ENCODE measurements at places on chromosomes 3 and 15.

DNA sequence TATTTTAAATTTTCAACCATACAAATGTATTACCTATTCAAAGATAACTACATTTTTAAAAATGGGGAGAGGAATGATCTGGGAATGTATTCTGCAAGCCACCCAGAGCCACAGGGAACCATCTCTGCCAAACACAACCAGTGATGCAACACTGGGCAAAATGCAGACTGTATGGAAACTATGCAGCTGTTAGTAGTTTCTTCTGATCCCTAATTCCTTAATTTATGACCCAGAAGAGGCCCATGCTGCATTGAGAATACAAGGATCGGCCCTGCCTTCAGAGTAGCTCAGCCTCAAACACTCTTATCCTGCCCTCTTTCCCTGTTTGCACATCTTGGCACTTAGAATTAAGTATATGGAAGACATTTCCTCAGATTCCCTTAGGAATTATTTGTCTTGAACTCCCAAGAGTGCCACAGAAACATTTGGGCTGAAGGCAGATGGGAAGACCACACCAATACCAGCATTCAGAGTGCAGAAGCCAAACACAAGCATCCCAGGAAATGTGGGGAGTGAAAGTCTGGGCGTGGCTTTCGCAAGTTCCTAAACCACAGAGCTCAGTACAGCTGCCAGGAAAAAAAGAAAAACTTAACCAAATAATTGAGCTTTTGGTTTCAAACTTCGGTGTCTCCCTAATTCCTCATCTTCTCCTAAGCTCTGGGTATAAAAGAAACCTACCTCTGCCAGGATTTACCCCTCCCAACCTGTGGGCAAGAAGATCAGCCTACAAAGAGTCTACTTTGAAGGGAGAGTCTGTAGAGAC lies 5.3 kb downstream of the SNUPN start:
- no peak for DNase-seq

DNA sequence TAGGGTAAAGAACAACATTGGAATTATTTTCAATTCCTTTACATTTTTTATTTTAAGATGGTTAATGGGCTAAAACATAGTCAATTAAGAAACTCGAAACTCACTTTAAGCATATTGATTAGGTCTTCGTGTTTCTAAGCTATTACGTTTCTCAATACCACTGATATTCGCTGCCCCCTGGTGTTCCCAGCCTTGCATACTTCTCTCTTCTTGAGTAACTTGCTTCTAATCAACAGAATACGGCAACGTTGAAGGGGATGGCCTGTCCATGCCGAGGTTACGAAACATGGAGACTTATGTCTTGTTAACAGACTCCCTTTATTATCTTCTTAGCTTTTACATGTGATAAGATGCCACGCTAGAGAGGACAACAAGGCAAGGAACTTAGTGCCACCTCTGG lies 43.6 kb downstream of the ROBO1 start:
- no peak for DNase-seq

DNA sequence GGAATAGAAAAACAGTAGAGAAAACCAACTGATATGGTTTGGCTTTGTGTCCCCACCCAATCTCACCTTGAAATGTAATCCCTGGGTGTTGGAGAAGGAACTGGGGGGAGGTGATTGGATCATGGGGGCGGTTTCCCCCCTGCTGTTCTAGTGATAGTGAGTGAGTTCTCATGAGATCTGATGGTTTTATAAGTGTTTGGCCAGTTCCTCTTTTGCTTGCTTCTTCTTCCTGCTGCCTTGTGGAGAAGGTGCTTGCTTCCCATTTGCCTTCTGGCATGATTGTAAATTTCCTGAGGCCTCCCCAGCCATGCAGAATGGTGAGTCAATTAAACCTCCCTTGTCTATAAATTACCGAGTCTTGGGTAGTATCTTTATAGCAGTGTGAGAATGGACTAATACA lies 48.4 kb downstream of the EOMES start:
- no peak for DNase-seq

DNA sequence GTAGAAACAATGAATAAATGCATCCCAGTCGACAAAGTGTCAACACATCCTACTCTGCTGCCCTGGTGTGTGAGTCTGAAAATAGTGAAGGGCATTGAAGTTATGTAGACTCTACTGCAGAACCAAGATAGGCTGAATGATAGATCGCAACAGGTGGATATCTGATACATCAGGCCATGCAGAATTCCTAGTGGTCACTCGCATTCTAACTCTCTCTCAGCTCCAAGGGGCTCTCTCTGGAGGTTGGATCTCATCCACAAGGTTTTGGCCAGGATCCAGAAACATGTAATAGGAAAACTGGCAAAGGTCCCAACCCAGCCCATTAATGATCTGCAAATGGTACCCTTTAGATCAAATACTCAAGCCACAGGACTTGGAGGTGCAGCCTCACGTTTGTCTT lies 514.1 kb downstream of the MAGI1 start:
- DNase-seq, result no peak

All from stimulated activated CD8-positive, alpha-beta memory T cell treated with anti-CD3 and anti-CD28 coated beads, Interleukin-15, amount 100 ng/mL, for 24 hours (primary cell).